Kidney (tissue), 22 donors: ENCODE measurements at places on chromosomes 16 and 17. TPM values are rescaled to one million over a fixed set of nuclear protein-coding genes. Genes with fewer than 3 reads are reported as not detected.

DNA sequence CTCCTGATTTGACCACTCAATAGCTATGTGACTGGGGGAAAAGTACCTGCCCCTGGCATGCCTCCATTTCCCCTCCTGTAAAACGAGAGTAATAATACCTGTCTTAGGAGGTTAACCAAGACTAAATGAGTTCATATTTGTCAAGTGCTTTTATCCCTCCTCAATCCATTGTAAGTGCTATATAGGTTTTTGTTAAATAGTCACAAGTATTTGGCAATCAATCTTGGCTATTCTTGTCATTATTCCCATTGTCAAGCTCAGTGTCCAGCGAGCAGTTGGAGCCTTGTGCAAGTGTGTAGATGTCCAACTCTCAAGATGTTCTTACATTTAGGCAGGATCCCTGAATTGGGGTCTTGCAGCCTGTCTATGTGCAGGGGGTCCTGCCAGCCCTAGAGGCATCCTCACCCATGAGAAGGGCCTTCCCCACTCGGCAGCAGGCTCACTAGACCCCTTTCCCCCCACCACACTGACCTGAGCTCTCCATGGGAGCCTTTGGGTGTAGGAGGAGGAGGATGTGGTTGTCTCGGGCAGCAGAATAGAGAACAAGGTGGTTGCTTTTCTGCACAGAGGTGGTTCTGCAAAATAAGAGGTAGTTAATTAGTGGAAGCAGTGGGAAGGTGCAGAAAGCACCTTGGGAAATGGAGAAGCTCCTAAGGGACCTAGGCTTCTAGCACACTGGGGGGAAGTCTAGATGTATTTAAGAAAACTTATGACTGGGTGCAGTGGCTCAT, 18.0 kb downstream of the PIK3R6 start:
- H3K36me3 ChIP-seq, result no peaks in the 10 kb centered on the region
- no peak for DNase-seq
- H3K27me3 ChIP-seq, result no peaks in the 10 kb centered on the region
- no peaks in the 10 kb centered on the region for H3K4me1 ChIP-seq
- H3K4me3 ChIP-seq, result no peak overlapping the region
- no peak overlapping the region for H3K27ac ChIP-seq

KRT33B gene
- not detected for total RNA-seq

GRCh38 chr17:67129283-67129682, 84.9 kb downstream of the CACNG1 start:
- H3K4me1 ChIP-seq, result no peaks in the 10 kb centered on the region
- H3K27ac ChIP-seq, result no peak overlapping the region
- H3K4me3 ChIP-seq, result no peak overlapping the region
- H3K36me3 ChIP-seq, result peaks cover 2% of the 10 kb centered on the region
- no peak for DNase-seq
- no peaks in the 10 kb centered on the region for H3K27me3 ChIP-seq

DNA sequence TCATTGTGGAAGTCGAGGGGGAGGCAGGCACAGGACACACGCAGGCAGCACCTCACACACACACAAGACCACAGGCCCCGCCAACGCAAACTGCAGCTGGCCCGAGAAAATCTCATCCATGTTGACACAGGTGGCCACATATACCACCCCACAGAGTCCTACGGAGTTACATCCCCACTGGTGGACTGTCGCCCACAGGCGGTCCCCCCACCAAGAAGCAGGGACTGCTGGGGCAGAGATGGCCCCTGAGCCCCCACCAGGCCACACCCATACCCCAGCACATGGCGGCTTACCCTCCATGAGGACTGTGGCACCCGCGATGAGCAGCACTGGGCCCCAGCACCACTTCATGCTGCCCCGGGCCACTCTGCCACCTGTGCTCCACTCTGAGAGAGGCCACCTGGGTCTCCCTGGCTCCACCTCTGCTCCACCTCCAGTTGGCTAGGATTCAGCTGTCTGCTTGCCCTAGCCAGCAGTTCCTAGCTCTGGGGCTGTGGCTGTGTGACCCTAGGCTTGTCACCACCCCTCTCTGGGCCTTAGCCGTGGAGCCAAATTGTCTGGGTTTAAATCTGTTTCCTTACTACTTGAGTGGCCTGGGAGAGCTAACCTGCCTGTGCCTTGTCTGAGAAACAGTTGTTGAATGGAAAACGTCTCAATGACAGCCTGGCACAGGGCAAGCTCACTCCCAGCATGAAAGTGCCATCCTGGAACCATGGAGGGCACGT, at the start of gene PRSS53:
Gene PRSS53 (minus strand): TSS at position 485 of the 725 bp plus-strand sequence. CDS start 134 bp downstream, at position 351.
- H3K4me1 ChIP-seq, result peaks cover 3% of the 10 kb centered on the region
- H3K4me3 ChIP-seq, result no peak within 1 kb of the TSS
- no peak for DNase-seq
- H3K36me3 ChIP-seq, result peaks cover 11% of the 10 kb centered on the region
- H3K27me3 ChIP-seq, result no peaks in the 10 kb centered on the region
- no peak within 1 kb of the TSS for H3K27ac ChIP-seq

- H3K27ac ChIP-seq, result no peak overlapping the region
- no peaks in the 10 kb centered on the region for H3K27me3 ChIP-seq
- DNase-seq, result no peak
- no peak overlapping the region for H3K4me3 ChIP-seq
- no peaks in the 10 kb centered on the region for H3K36me3 ChIP-seq
- H3K4me1 ChIP-seq, result no peaks in the 10 kb centered on the region
Observed at GRCh38 chr17:259341-259976, 78.0 kb upstream of the DOC2B start.
